ENCODE measurements at places on chromosomes 5 and 9.

GRCh38 chr9:70285981-70286598, 27.3 kb downstream of the SMC5 start:
- no peak for DNase-seq

DNA sequence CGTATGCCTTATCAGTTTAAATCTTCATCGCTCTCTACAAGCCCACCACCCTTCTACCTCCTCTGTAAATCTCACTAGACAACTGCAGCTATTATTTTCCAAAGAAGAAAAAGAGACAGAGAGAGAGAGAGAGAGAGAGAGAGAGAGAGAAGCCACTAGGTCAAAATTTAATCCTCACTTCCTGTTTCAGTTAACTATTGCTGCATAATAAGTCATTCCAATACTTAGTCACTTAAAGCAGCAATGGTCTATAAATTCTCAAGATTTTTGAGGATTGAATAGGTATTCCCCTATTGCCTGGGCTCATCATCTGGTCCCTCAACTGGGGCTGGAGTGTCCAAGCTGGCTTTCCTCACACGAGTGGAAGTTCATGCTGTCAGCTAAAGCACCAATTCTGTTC, 68.8 kb downstream of the ITGA1 start:
- no peak for DNase-seq

GRCh38 chr9:5902377-5902776, 11.7 kb downstream of the MLANA start:
- DNase-seq, result no peak

DNA sequence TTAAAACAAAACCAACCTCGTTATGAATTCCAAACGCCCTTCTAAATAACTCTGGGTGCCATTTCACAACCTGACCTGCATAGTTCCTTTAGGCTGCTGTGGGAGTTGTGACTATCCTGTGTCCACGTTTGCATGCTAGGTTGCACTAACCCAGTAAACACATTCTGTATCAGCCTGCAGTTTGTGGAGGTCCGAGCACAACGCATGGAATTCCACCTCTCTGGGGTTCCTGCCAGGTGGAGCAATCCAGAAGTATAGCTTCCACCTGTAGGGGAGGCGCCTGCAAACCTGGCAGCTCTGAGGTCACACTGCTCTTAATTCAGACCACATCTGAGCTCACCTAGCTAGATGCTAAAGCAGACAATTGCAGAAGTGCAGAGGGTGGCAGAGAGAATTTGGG, 57.2 kb downstream of the MARCHF3 start:
- no peak for DNase-seq

DNA sequence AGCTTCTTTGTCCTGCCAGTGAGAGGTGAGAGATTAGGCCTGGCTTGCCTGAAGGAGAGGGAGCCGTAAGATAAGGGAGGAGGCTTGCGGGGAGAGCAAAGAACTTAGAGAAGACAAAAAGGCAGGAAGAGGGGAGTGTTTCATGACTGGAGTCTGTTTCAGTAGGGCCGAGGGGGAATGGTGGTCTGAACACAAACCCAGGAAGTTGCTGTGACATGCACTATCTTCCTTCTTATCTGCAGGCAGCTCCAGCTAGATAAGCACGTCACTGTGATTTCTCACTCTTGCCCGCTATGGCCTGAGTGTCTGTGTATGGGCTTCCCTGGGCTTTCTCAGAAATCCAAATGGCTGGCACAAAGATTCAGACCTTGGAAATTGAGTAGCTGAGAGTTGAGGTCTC, 307.5 kb upstream of the CLINT1 start:
- DNase-seq, result no peak

- DNase-seq, result no peak
Measured at GRCh38 chr9:85716031-85716877, 25.5 kb downstream of the AGTPBP1 start.

DNA sequence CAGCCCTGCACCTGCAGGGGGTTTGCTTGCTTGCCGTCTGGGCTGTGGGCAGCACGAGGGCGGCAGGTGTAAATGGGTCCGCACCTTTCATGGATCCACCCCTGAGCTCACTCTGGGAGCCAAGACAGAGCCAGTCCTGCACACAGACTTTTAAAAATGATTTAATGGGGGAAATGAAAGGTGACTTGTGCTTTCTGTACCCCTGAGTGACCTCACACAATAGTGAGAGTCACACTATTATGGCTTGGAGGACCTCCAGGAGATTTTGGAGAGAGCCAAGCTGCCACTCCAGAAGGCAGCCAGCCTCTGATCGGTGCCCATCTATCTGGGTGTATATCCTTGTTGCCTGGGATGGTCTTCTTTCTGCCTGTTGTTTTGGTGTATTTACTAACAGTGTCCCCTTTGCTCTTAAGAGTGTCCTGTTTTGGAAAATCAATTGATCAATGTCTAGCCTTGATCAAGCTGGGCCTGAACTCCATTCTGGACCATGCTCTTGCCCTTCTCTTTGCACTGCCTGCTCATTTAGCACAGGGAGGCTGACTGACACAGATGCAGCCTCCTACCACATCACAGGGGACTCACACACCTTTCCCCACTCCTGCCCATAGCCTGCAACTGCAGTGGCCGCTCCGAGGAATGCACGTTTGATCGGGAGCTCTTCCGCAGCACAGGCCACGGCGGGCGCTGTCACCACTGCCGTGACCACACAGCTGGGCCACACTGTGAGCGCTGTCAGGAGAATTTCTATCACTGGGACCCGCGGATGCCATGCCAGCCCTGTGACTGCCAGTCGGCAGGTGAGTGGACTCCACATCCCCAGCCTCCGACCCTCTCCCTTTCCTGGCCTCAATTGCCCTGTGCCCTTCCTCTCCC, 29.5 kb downstream of the LAMC3 start:
- no peak for DNase-seq

DNA sequence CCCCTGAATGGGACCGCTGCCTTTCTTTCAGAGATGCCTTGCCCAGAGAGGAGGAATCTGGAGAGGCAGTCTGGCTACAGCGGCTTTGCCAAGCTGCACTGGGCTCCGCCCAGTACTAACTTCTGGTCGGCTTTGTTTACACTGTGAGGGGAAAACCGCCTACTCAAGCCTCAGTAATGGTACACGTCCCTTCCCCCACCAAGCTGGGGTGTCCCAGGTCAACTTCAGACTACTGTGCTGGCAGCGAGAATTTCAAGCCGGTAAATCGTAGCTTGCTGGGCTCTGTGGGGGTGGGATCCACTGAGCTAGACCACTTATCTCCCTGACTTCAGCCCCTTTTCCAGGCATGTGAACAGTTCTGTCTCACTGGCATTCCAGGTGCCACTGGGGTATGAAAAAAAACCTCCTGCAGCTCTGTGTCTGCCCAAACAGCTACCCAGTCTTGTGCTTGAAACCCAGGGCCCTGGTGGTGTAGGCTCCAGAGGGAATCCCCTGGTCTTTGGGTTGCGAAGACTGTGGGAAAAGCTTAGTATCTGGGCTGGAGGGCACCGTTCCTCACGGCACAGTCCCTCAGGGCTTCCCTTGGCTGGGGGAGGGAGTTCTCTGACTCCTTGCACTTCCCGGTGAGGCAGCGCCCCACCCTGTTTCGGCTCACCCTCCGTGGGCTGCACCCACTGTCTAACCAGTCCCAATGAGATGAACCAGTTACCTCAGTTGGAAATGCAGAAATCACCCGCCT, 171.2 kb downstream of the CWC27 start:
- no peak for DNase-seq

GRCh38 chr9:93093877-93094657, 1.9 kb upstream of the CARD19 start:
- DNase-seq, result no peak

- DNase-seq, result no peak
Measured at GRCh38 chr9:36007316-36007708, 29.4 kb upstream of the RECK start.

GRCh38 chr9:129486756-129487657, 133.9 kb downstream of the C9orf50 start:
- DNase-seq, result no peak

GRCh38 chr5:145189746-145190145, 645.4 kb downstream of the PRELID2 start:
- DNase-seq, result no peak

DNA sequence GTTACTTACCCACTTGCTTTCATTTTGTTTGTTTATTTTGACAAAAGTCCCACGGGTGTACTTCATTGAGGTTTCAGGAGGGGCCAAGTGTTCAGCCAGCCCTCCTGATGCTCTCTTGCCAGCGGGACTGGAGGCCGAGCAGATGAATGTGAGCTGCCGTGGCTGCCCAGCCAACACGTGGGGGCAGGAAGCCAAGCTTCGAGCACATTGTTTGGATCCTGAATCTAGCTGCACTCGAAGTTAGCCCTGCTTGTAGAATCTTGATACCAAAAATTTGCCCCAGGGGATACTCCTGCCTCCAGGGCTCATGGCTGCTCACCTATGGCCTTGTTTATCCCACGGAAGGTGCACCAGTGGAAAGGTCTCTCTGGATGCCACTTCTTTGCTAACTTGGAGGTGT, 49.3 kb downstream of the RASGEF1C start:
- no peak for DNase-seq
